ENCODE measurements at places on chromosomes 3 and 15. TPM values are rescaled to one million over a fixed set of nuclear protein-coding genes. Genes with fewer than 3 reads are reported as not detected.

GRCh38 chr3:190258634-190259033 is 63.6 kb downstream of the CLDN1 start:
- H3K27me3 ChIP-seq: no peaks in the 10 kb centered on the region
- H3K27ac ChIP-seq: no peak overlapping the region
- no peaks in the 10 kb centered on the region for H3K36me3 ChIP-seq
- DNase-seq: no peak

DNA sequence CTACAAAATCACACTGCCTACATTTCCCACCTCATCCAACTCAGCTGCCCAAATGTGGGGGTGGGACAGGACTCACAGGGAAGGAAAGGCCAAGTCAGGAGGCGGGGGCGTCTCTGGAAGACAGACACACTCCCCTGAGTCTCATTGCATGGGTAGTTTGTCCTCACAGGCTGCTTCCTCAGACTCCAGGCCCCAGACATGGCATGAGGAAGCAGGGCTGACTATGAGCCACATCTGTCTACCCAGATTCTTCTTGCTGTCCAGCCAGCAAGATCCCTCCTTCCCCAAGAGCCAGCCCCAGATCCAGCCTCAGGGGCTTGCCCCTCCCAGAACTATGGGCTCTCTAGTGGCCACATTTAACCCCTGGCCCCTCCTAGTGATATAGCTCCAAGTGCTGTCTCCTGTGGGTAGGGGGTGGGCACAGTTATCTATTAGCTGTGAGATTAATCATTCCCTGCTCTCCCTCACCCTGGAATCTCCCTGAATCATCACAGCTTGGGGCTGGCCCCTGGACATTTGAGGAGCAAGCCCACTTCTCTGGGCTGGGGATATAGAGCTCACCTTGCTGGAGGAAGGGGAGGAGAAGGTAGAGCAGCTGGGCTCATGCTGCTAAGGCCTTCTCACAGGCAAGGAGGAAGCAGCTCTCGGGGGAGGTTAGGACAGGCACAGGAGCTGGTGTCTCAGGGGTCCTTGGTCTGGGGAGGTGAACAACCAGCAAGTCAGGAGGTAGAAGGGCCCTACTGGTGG is 2.1 kb upstream of the CCDC33 start:
- H3K27ac ChIP-seq: no peak overlapping the region
- H3K36me3 ChIP-seq: no peaks in the 10 kb centered on the region
- no peak for DNase-seq

DNA sequence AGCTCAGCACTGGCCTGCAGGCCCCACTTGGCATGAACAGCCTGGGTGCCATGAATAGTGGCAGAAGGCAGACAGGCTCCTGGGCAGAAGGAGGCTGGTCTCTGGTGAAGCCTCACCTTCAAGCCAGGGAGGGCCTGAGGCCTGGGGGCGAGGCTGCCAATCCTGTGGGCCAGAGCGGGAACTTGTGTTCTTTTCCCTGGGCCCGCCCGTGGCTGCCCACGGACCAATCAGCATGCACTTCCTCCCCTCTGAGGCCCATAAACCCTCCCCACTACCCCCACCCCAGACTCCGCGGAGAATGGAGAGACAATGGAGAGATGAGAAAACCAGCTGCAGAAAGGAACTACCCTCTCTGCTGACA is 283.8 kb upstream of the ROBO1 start:
- no peaks in the 10 kb centered on the region for H3K4me1 ChIP-seq
- DNase-seq: no peak
- no peaks in the 10 kb centered on the region for H3K27me3 ChIP-seq
- no peak overlapping the region for H3K27ac ChIP-seq
- no peak overlapping the region for H3K4me3 ChIP-seq

Gene NT5DC2
- 167 TPM for total RNA-seq

- H3K36me3 ChIP-seq: no peaks in the 10 kb centered on the region
- no peaks in the 10 kb centered on the region for H3K27me3 ChIP-seq
- DNase-seq: peak; percentile 91
- peak overlapping the region; percentile 68 for H3K27ac ChIP-seq
Measured at GRCh38 chr3:112097378-112097777, 11.2 kb downstream of the C3orf52 start.

GRCh38 chr3:111035902-111036301 is 35.7 kb upstream of the NECTIN3 start:
- no peaks in the 10 kb centered on the region for H3K36me3 ChIP-seq
- H3K27me3 ChIP-seq: no peaks in the 10 kb centered on the region
- no peak for DNase-seq
- H3K27ac ChIP-seq: no peak overlapping the region

DNA sequence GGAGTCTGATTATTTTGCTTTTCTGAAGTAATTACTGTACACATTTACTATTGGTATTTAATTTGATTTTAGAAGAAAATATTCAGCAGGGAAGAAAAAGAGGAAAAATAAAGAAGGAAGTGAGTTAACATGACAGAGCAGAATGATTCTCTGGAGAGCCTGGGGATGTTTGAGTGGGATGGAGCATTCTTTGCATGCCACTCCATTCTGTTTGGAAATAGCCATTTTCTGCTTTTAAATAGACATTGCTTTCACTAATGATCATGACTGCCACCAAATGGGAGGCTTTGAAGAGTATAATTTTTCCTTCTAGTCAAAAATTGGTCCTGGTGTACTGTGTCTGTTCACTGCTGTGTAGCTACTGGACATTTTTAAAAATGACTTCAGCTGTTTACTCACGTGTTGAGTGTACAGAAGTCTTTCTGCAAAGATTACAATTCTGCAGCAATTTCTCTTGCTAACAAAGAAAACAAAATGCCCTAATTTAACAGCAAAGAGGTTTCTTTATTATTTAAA is 196.1 kb downstream of the RYR3 start:
- no peaks in the 10 kb centered on the region for H3K4me1 ChIP-seq
- no peak overlapping the region for H3K4me3 ChIP-seq
- no peaks in the 10 kb centered on the region for H3K27me3 ChIP-seq
- H3K36me3 ChIP-seq: no peaks in the 10 kb centered on the region
- DNase-seq: no peak

Gene ROPN1B
- not detected for total RNA-seq

DNA sequence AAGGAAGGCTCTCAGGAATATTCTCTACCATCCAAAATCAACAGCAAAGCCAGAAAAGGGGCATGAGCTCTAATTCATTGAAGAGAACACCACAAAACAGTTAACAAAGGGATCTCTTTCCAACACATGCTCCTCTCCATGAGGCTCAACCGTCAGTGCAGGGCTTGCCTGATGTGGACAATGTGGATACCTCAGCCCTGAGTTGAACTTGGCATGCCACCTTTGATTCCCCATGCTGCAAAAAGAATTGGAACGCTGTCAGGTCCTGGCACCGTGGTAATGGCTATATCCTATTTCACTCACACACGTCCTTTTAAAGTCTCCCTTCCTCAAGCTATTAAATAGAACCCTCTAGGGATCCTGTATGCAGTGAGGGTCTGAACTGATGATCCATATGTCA is 30.7 kb upstream of the IP6K2 start:
- no peaks in the 10 kb centered on the region for H3K36me3 ChIP-seq
- no peak overlapping the region for H3K27ac ChIP-seq
- DNase-seq: no peak

DNA sequence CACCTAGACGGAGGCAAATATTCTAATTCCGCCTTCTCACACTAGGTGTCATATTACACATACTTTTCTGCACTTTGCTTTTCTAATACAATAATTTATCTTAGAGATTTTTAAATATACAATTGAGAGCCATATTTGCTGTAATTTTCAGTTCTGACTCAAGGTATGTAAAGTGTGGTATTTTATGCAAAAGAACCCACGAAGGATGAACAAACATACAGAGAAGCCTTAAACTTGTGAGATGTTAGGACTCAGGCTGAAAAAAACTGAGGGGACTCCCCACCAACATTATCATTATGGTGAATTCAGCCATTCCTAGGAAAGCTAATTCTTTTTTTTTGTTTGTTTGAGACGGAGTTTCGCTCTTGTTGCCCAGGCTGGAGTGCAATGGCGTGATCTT is 9.6 kb downstream of the ZBTB11 start:
- H3K27me3 ChIP-seq: no peaks in the 10 kb centered on the region
- no peak overlapping the region for H3K4me3 ChIP-seq
- H3K36me3 ChIP-seq: peaks cover 5% of the 10 kb centered on the region
- H3K4me1 ChIP-seq: no peaks in the 10 kb centered on the region
- no peak for DNase-seq

Gene C15orf62
- 0.43 TPM for total RNA-seq

Data from hepatocyte (in vitro differentiated cells).